ENCODE measurements at places on chromosomes 7 and 10. TPM values are rescaled to one million over a fixed set of nuclear protein-coding genes. Genes with fewer than 3 reads are reported as not detected.

Gene CALHM1
- not detected for polyA plus RNA-seq

Gene PDZD7
- 2.5 TPM for polyA plus RNA-seq

Gene IKZF1
- 1.4 TPM for polyA plus RNA-seq

Gene SLC26A5
- not detected for polyA plus RNA-seq

GRCh38 chr7:45067582-45067981 is 21.2 kb downstream of the NACAD start:
- DNase-seq, result no peak

DNA sequence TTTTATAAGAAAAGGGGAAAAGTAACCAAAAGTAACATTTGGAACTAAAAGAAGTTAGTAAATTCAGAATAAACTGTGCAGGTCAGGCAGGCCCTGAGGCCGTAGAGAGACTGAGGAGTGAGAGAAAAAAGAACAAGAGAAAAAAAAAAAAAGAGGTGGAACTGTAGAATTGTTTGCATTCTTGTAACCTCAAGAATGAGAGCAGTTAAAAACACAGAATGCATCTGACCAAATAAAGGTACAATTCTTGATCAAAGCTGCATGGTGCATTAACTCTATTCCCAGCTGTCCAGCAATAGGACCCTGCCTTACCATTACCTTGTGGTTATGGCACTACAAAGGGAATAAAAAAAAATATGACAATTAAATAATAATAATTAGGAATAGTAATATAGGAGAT is 170.1 kb upstream of the SEMA3A start:
- no peak for DNase-seq

DNA sequence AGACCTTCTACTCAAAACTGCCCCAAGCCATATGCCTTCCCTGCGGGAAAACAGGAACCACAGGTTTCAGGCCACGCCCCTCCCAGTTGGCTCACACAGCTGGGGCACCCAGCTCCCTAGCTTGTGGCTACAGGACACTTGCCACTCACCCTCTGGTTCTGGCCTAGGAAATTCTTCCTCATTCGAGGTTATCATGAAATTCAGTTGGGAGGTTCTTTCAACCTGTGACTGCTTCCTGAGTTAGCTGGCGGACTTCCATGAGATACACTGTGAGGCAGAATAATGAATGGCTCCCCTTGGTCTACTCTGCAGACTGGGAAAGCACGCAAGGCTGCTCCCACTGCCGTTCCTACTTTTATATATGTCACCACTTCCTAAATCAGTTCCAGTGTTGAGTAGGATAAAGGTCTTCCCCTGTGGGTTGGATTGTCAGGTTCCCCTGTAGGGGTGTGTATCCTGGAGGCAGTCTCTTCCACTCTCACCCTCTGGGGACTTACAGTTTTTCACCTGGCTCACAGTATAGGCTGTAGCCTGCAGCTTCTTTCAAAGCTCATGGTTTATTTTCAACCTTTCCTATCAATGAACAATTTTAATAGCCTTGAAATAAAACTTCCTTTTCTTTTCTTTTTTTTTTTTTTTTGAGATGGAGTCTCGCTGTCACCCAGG is 37.0 kb downstream of the GPR22 start:
- DNase-seq, result no peak

- DNase-seq, result no peak
These were observed 447.6 kb upstream of the ZMIZ1 start for GRCh38 chr10:78620985-78621799.

- DNase-seq, result no peak
These were observed 9.2 kb downstream of the DPCD start for GRCh38 chr10:101597091-101597900.

DNA sequence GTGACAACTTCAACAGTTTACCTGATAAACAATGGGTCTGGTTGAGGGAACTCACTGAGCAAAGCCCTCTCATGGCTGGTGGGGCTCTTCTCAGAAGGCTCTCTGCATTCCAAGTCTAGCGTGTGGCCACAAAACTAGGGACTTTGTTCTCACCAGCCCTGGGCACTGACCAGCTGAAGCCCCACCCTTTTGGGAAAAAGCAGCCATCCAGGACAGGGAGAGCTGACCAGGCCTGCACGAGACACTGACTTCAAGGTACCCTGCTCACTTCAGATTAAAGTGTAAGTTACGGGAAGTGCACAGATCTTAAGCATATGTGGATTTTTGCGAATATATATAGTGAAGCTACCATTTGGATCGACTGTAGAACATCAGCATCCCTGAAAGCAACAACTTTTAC is 67.4 kb upstream of the LRRC4 start:
- no peak for DNase-seq

GRCh38 chr10:114343623-114344505 is 60.4 kb downstream of the AFAP1L2 start:
- DNase-seq, result no peak

DNA sequence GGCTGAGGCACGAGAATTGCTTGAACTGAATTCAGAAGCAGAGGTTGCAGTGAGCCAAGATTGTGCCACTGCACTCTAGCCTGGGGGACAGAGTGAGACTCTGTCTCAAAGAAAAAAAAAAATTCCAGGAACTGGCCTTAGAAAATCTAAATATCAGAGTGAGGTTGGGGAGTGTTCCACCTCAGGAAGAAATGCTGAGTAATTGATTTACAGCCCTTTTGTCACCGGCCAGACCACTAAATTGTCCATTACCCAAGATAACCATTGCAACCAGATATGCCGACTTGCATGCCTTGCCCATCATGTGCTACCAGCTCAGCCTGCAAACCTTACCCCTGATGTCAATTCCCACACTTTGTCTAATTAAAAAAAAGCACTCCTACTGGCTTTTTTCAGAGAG is 42.4 kb downstream of the CRCP start:
- DNase-seq, result no peak

DNA sequence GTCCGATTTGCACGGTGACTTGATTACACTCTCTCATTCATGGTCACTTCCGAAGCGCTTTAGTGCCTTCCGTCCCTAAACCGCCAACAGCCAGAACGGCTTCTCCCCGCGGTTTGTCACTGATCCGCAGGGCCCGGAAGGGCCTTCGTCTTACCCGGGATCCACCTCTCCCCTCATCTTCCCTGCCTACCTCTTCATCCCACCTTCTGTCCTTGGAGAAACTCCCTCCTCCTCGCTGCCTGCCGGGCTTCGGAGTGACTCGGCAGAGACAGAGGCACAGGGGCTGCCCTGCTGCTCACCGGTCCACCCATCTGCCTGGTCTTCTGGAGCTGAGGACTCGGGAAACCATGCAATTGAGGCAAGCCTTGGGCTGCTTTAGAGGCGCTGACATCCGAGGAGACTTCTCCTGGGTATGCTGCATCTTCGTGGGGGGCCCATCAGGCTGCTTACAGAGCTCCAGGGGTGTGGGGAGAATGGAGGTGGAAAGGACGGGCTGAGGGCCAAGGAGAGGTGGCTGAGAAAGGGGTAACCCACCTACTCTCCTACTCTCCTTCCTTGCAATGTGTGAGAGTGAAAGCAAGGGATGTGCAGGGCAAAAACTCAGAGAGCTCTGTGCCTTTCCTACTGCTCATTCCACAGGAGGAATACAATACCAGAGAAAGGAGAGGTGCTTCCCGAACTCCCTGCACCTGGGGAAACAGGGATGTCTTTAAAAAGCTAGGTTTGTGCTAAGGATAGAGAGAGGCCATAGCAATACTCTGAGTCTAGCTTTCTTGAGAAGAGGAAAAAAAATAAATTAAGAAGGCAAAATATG is 1.0 kb upstream of the HOXA11 start:
- no peak for DNase-seq

GRCh38 chr7:130418306-130418705 is 22.5 kb downstream of the CEP41 start:
- no peak for DNase-seq

GRCh38 chr10:16883084-16883483 is 65.9 kb upstream of the RSU1 start:
- DNase-seq, result no peak
